Activated CD8-positive, alpha-beta T cell treated with anti-CD3 and anti-CD28 coated beads for 36 hours (primary cell): ENCODE measurements at places on chromosomes 7 and 10.

DNA sequence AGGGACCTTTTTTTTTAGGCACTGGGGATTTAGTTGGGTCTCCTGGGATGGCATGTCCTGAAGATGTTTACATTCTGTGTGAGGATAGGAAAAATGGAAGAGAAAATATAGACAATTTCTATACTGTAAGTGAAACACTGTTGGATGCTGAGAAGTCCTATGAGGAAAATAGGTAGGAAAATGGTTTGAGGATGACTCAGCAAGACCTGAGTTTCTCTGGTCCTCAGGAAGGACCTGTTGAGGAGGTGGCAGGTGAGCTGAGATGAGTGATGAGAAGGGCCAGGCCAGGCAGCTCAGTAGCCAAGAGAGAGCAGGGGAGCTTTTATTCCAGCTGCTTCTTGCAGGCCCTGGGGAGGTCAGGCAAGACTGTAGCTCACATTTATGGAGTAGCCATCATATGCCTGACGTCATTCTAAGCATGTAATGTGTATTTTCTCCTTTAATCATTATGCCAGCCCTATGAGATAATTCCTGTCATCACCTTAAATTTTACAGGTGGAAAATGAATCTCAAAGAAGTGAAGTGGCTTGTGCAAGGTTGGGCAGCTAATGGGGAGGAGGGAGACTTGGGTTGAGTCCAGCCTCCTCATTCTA lies 19.1 kb upstream of the LRRC18 start:
- no peak for DNase-seq

DNA sequence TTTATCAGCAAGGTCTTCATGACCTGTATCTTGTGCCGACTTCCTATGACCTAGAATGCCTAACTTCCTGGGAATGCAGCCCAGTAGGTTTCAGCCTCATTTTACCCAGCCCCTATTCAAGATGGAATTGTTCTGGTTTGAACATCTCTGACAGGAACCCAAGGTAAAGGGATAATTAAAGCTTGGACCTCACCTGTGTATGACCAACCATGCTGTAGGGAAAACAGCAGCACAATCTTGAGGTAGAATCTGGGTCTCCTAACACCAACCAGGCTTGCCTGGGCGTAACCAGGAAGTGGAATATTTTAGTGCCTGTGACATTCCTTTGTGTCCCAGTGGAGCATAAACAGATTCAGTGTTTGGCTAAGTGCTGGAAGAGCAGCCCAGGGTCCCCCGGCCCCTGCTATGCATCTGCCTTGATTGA lies 94.1 kb downstream of the PFKFB3 start:
- DNase-seq = no peak

DNA sequence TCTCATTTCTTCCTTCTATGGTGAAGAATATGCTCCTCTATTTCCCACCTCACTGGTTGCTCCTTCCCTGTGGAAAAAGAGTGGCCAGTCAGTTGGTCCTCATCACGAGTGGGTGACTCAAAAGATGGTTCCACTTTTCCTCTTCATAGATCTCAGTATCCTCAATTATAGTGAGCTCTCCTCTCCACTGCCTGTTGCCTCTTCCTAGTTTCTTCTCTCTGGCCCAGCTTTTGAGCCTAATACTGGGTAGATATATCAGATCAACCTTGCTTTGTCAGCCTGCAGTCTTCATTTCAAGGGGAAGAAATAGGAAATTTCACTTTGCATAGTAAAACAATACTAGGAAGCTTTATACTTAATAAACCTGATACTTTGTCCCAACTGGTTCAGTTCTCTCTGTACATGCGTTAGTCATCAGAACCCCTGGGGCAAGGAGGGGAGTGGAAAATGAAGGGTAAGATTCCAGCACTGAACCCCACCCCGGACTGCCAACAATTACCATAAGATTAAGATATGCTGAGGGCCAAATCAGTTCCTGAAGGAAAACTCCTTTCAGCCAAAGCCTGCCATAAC lies 15.5 kb upstream of the WNT16 start:
- DNase-seq = no peak

DNA sequence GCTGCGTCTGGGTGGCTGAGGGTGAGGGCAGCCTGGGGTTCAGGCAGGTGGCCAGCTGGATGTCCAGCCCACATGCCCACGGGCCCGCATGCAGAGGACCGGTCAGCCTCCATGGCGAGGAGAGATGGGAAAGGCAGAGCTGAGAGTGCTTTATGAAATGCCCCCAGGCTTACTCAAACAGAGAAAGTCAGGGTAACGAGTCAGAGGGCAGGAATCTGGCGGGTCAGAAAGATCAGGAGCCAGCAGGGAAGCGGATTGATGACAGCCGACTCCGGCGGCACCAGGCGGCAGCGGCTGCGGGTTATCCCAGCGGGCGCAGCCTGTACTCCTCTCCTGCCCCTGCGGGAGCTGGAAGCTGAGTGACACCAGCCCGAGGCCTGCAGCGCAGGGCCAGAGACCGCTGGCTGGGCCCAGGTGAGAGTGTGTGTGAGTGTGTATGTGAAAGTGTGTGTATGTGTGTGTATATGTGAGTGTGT lies 13.4 kb downstream of the SLC13A4 start:
- DNase-seq = no peak

- no peak for DNase-seq
Measured at GRCh38 chr10:121567569-121567968, 30.7 kb downstream of the FGFR2 start.

- DNase-seq = no peak
Measured at GRCh38 chr7:75567948-75568595, 76.0 kb downstream of the SPDYE5 start.
